Right renal pelvis (tissue), 4 donors: ENCODE measurements at places on chromosomes 11 and 22.

DNA sequence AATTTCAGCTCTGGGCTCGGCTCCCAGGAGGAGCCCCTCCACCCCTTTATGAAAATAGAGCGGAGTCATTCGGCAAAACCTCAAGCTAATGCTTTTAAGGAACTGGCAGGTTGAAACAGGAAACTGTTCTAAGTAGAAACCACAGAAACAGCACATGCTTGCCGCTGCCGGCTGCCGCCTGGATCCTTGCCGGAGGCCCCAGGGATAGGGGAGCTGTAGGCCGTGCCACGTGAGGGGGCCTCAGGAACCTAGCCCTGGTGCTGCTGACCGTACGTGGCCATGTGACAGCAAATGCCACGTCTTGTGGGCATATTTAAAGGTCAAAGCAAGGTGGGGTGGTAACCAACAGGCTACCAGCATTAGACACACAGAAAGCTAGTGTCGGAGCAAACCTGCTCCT lies 77.9 kb upstream of the TIMP3 start:
- no peak for DNase-seq

DNA sequence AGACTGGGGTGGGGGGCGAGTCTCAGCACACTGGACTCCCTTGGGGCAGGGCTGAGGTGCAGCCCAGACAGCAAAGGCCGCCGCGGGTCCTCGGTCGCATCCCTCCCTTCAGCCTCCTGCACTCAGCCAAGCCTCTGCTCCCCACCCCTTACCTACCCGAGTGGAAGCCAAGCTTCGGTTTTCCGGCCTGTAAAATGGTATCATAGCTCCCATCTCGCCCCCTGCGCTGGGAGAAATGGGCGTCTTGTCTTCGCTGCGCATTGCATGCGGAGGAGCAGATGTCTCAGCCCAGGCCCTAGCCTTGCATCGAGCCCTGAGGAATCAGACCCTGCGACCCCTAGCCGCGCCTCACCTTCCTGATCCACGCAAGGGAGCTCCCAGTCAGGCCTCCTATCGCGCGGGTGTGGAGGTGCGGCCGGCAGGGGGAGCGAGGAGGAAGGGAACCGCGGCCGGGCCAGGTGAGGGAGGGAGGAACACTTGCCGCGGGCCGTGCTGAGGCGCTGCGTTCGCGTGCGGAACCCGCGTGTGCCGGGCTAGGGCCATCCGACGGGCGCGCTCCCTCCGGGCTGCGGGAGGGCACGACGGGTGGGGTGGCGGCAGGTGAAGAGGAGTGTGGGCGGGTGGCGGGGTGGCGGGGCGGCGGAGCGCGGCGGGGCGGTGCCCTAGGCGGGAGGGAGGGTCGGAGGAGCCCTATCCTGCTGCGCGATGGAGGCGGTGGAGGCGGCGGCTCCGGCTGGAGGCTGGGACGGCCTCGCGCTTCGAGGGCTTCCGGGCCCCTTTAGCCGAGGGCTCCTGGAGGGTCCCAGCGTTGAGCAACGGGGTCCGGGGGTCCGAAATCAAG lies 4.1 kb upstream of the TBX1 start:
- no peak for DNase-seq

DNA sequence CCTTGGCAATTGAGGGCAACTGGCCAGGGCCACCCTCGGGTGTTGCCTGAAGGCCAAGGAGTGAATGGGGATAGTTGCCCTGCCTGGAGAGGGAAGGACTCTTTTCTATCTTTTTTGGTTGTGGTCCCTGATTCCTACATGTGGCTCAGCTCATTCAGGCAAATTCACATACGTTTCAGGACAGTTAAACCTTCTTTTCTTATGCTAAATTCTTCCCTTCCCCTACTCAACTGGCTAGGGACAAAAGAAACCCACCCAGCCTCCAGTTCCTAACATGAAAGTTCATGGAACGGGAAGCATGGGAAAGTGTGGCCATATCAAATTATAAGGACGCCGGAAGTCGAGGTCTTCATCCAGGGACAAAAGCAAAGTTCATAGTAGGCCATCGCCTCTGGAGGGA lies 26.3 kb upstream of the APLNR start:
- no peak for DNase-seq

- DNase-seq = no peak
Observed at GRCh38 chr11:79244241-79244772, 196.5 kb downstream of the TENM4 start.

- DNase-seq = no peak
Observed at GRCh38 chr11:87447606-87448005, 409.9 kb downstream of the TMEM135 start.

DNA sequence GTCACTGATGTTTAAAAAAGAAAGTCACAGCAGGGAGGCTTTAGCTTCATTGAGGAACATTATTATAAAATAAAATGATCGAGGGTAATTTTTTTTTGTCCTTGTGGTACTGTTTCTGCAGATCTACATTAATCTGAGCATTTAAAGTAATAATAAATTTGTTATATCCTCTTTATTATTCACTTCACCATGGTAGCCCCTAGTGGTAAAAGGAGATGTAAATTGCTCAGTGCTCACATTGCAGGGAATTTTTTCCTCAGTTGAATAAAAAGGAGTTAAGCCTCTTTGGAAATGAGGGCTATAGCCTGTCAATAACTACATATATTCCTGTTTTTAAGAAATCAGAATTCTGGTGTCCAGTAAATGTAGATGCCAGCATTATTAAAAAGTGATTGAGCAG lies 99.7 kb upstream of the VPREB1 start:
- no peak for DNase-seq

DNA sequence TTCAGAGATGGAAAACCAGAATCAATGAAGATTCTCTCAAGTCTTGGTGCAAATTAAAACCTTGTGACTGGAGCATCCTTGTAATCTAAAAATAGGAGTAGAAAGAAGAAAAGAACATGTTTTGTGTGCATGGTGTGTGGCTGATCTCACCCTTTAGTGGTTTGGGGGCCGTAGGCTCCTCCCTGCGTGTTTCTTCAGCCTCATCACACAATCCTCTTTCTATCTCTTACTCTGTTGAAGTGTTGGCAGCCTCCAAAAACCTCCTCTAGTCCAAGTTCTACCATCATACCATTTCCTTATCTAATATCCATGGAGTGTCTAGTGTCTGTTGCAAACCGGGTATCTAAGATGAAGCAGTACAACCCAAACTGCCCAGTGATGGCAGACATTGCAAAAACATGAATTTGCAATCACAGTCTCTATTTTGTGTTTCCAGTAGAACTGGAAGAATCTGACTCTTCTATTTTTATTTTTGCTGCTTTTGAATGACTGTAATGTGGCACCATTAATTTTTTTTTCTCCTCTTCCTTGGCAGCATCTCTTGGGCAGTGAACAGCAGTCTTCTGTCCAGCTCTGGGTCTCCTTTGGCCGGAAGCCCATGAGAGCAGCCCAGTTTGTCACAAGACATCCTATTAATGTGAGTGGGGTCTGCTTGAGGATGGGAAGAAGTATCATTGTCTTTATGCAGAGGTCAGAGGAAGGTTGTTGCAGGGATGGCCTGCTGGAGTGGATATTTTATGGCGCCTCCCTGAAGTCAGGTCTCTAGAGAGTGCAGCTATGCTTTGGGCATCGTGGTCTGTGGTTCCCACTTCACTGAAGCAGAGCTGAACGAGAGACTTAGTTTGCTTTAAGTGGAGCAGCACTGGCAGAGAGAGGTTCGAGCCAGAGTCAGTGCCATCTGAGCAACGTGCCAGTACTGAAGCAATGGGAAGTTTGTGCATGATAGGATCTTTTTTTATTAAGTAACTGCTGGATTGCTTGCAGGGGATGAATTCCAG lies 60.0 kb upstream of the SORL1-AS1 start:
- no peak for DNase-seq

- no peak for DNase-seq
Observed at GRCh38 chr11:63240098-63240497, 3.3 kb downstream of the SLC22A25 start.

GRCh38 chr11:4991060-4991459 lies 3.6 kb upstream of the OR51L1 start:
- no peak for DNase-seq

DNA sequence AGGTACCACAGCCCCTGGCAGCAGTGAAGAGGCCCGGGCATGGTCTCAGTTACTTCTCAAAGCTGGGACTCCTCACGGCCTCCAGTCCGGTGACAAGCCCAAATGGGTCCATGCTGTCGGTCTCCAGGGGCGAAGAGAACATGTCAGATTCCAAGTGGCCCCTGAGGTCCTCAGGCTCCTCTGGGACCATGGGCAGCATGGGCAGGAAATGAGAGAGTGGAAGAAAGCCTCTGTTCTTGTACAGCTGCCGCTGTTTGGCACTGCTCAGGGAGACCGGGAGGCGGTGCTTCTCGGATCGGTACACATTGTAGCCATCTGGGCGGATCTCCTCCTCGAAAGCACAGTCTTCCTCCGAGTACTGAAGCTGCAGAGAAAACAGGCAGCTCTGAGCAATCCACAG lies 4.6 kb downstream of the FGF19 start:
- no peak for DNase-seq

GRCh38 chr22:38205261-38206128 lies 3.7 kb downstream of the MAFF start:
- DNase-seq = no peak

DNA sequence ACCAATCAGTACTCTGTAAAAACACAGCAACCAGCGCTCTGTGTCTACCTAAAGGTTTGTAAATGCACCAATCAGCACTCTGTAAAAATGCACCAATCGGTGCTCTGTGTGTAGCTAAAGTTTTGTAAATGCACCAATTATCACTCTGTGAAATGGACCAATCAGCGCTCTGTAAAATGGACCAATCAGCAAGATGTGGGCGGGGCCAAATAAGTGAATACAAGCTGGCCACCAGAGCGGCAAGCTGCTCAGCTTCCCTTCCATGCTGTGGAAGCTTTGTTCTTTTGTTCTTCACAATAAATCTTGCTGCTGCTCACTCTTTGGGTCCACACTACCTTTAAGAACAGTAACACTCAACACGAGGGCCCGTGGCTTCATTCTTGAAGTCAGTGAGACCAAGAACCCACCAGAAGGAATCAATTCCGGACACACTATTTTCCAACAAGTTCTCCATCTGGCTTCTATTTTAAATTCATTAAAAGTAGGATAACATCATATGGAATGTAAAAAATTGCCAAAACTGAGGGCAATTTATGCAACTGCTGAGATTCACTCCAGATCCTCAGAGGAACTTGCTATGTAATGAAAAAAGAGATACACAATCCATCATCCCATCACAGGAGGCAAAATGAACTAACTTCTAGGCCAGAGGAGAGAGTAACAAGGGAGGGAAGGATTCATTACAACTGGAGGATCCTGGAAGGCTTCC lies 3.1 kb upstream of the PANX1 start:
- no peak for DNase-seq

- no peak for DNase-seq
Observed at GRCh38 chr22:18966748-18967147, 30.7 kb upstream of the PRODH start.

DNA sequence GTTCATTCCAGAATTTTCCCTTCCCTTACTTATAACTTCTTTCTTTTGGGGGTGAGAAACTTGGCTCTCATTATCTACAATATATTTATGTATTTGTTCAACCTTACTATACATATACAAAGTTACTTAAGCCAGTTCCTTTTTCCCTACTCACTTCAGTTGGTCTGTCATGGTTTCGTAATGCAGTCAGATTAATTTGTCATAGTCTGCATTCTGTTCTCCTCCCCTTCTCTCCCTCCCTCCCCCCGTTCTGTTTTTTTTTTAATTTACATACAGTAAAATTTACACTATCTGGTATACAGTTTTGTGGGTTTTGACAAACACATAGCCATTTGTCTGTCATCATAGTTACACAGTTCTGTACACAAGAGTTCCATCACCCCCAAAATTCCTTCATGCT lies 71.8 kb upstream of the ADORA2A start:
- no peak for DNase-seq

DNA sequence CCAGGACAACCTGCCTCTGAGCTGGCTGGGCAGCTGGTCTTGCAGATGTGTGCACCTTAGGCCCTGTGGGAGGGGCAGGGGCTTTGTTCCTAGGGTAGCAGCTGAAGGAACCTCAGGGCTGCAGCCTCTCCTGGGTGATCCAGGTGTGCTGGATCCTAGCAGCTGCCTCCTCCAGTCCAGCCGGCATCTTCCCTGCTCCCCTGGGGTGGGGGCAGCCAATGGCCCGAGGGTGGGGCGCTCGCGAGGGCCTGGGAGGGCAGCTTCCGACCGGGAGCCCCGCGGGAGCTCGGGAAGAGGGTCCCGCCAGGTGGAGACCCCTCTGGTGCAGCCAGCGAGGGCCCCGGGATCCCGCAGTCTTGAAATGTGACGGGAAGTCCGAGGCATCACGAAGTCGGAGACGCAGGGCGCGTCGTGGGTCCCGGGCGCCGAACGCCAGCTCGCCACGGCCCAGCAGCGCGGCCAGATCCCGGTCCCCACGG lies 1.7 kb downstream of the IFITM1 start:
- DNase-seq = no peak

DNA sequence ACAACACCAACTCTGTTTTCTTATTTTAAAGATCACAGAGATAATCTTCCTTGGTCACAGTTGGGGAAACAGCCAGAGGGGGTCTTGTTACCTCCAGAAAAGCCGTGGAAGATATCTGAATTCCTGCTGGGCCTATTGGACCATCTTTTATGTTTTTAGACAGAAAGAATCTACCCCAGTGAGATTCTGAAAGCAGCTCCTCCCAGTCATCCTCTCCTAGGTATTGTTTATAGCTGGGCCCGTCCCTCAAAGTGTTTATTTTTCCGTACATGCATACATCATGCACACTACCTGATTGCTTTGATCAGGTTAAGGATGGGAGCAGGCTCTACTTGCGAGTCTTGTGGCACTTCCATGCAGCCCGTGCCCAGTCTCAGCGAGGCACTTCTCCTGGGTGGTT lies 742.4 kb downstream of the NTM start:
- DNase-seq = no peak

GRCh38 chr11:68357568-68357967 lies 45.2 kb downstream of the LRP5 start:
- DNase-seq = no peak

GRCh38 chr11:3232956-3233355 lies 739 bp upstream of the MRGPRE start:
- DNase-seq = no peak

GRCh38 chr11:29231586-29231985 lies 785.2 kb downstream of the KCNA4 start:
- no peak for DNase-seq

GRCh38 chr11:124079631-124080326 lies 35.5 kb upstream of the VWA5A start:
- DNase-seq = no peak

GRCh38 chr11:60193687-60194433 lies 11.0 kb upstream of the MS4A6A start:
- no peak for DNase-seq

DNA sequence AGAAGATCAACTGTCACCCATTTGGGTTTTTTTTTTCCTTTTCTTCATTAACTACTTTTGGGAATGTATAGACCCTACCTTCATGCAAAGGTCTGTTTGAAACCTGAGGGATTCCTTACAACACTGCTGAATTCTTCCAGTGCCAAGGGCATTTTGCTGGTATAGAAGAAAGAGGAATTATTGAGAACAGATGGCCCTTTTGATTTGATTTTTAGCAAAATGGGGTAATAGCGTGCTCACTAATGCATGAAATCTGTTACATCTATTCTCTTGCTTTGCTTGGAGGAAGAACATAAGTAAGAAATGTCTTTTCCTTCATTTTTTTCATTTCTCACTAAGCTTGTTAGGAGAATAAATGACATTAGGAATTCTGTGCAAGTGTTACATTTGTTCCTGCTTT lies 501.9 kb downstream of the TMEM135 start:
- DNase-seq = no peak

GRCh38 chr11:27526535-27526934 lies 20.0 kb upstream of the LIN7C start:
- DNase-seq = no peak
